Small intestine (tissue), 16 donors: ENCODE measurements at places on chromosomes 11 and 22.

DNA sequence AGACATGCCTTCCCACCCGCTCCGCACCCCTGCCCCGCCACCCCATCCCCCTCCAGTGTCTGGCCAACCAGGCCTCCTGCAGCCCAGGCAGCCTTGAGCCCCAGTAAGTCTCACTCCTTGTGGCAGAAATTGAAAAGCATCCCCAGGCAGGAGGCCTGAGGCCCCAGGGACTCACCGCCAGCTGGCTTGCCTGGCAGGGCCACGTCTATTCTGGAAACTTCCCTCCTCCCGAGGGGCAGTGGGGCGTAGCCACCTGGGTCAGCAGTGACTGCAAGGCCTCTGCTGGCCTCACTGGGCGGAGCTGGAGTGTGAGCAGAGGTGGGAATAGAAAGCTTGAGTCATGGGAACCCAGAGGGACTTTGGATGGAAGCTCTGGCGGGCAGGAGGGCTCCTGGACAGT is 26.3 kb downstream of the ANO1 start:
- DNase-seq = no peak

DNA sequence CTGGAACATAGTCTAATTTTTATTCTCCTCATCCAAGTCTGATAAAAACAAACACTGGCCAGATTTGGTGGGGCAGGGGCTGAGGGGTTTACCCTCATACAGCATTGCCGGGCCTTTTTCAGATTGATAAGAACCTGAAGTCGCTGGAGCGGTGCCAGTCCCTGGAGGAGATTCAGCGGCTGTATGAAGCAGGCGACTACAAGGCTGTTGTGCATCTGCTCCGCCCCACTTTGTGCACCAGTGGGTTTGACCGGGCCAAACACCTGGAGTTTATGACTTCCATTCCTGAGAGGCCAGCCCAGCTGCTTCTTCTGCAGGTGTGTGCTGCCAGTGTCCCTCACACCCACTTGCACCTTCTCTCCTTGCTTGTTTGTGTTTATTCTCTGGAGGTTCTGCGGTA is 55.8 kb downstream of the CABIN1 start:
- DNase-seq = peak; percentile 70

GRCh38 chr22:37578002-37578401 is 1.9 kb downstream of the LGALS2 start:
- DNase-seq = no peak

DNA sequence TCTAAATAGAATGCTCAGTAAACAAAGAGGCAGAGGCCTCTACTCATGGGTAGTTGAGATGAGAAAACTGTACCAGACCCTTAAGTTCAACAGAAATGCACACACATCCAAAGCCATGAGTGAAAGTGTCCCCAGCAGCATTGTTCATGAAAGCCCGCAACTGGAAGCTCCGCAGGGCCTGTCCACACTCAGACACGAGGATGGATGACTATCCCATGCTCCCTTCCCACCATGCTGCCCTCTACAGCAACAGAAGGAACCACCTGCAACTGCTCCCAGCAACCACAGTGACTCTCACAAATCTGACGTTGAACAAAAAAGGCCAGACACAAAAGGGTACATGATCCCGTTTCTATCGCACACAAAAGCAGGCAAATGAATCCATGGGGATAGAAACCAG is 76.9 kb upstream of the ANO1 start:
- DNase-seq = no peak

DNA sequence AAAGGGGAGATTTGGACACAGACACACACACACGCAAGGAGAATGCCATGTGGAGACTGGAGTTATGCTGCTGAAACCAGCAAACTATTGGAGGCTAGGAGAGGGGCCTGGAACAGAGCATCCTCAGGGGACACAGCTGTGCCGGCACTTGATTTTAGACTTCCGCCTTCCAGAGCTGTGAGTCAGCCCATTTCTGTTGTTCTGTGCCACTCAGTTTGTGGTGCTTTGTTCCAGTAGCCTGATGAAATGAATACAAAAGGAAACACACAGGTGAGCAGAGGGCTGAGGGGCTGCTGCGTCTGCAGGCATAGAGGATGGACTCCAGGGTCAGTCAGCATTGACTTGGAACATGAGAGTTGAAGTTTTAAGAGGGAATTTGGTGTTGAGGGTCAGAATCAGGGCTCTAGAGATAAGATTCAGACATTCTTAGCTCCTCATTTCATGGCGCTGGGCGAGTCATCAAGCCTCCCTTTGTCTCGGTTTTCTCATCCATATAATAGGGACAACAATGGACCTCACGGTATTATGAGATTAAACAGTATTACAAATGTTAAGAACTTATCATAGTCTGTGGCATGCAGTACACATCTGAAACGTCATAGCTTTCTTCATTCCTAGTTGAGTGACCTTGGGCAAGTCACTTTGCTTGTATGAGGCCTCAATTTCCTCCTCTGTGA is 191.0 kb downstream of the MIAT start:
- no peak for DNase-seq

- DNase-seq = no peak
Measured at GRCh38 chr11:20088397-20089225, 71.7 kb downstream of the DBX1 start.

DNA sequence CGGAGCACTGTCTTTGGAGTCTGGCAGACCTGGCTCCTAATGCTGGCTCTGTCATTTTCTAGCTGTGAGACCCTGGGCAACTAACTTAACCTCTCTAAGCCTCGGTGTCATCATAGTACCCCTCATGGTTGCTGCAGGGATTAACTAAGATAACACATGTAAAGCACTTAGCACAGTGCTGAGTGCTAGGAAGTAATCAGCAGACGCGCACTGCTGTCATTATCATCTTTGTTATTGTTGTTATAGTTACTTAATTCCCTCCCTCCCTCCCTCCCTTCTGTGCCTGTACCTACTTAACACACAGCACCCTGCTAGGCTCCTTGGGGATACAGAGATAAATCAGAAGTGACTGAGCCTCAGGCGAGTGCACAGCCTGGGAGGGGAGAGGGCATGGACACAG is 104.7 kb upstream of the PITPNB start:
- DNase-seq = no peak

GRCh38 chr11:17132654-17133053 is 55.2 kb upstream of the RPS13 start:
- no peak for DNase-seq
